H9 (cell line): ENCODE measurements at places on chromosomes 11 and 22. TPM values are rescaled to one million over a fixed set of nuclear protein-coding genes. Genes with fewer than 3 reads are reported as not detected.

- peak; percentile 52 for DNase-seq
These were observed 3.7 kb downstream of the FAM180B start for GRCh38 chr11:47589977-47590861.

APLNR gene
- total RNA-seq: 0.37 and 0.39 TPM in 2 replicates

DNA sequence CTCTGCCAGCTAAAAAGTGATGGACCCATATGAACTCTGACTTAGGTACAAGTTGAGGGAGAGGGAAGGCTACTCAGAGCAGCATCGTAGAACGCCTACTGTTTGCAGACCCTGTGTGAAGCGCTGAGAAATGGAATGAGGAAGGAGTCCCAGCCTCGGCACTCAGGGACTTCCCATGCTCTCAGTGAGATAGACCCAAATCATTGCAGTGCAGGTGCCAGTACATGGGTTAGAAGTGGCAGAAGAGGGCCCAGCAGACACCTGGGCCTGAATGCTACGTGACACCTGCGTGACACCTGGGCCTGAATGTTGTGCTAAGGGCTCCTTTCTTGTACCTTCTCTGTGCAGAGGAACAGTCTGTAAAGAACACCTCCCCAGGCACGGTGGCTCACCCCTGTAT lies 2.6 kb upstream of the PDGFB start:
- DNase-seq: no peak

DNA sequence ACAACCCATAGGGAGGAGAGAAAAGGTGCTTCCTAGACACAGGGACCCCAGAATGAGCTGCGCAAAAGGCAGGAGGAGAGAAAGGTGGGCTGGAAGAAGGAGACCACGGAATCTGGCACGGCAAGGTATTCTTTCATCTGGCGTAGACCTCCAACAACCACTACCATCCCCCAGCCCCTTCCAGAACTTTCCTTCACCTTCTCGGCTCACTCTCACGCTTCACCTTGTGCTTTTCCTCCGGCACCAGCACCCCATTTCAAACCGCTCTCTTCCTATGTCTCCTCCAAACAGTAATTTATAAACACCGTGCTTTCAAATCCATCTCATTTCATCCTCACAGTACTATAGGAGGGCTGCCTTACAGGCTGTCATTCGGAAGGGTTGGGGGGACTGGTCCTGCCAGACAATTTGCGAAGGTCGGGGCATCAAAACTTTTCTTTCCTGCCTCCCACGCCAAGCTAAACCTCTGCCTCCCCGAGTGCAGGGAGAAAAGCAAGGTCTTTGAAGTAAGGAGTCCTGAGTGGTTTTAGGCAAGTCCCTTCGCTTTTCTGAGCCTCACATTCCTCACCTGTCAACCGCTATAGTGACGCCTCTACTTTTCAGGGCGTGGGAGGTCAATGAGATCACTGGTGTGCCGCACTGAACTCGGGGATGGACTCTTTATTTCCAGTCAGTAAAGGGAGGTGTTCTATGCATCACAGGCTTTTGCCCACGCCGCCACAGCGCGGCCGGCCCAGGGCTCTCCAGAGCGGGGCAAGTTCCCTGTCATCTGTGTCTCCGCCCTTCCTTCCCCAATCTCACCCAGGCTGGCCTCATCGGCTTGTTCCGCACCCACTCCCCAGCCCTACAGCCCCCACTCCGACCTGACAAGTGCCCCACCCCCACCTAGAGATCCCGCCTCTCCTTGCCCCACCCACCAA lies 800 bp downstream of the KCTD21 start:
- no peak for DNase-seq

NPTXR gene
- total RNA-seq: 7.8 and 8.1 TPM in 2 replicates

- DNase-seq: no peak
These were observed 106.5 kb upstream of the SYT13 start for GRCh38 chr11:45392591-45393091.

- no peak for DNase-seq
These were observed 44.6 kb downstream of the MYO7A start for GRCh38 chr11:77172666-77172982.

DNA sequence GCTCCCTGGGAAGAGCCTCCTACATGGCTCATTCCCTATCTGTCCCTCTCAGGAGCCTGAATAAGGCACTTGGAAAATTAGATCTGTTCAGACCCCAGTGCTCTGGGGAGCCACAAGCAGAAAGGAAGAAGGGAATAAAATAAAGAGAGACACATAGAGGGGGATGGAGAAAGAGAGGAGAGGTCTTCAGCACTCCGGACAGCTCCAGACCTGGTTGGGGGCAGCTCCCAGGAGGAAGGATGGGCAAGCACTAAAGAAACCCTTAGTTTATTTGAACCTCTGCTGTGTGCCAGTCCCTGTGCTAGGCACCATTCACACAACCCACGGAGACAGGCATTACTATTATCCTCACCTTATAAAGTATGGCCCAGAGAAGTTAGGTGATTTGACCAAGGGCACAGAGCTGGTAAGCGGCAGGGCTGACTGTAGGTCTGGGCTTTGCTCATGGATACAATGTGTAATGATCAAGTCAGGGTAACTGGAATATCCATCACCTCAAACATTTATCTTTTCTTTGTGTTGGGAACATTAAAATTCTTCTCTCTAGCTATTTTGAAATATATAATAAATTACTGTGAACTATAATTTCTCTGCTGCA lies 53.7 kb upstream of the LRRC32 start:
- DNase-seq: no peak

DNA sequence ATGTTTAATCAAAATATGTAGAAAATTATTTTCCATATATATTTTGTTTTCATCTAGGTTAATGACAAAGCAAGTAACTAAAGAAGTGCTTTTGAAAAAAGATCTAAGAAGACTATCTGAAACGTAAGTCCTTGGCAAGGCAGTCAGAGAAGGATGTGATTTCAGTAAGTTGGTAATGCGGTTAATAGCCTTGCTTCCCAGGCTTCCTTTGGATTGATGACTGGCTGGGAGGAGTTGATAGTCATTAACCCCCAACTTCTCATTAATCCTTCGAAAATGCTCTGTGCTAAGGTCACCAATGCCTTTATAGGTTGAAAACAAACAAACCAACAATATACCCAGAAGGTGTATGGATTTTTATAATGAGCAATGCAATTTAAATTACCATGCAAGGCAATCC lies 1326.5 kb downstream of the LRRC4C start:
- no peak for DNase-seq

DNA sequence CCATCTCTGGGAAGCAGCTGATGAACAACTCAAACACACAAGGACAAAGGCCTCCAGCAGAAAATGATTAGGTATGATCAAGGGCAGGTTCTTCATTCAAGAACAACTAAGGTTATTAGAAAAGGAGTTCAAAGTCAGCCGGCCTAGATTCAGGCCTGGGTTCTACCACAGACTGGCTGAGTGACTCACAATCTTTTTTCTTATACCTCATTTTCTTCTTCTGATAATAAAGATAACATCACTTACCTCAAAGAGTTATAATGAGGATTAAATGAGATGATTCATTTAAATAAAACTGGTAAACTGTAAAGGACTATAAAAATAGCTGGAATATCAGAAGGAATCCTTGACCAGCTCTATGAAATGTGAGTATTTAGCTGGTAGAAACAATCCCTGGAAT lies 49.3 kb upstream of the PPP2R1B start:
- no peak for DNase-seq

DNA sequence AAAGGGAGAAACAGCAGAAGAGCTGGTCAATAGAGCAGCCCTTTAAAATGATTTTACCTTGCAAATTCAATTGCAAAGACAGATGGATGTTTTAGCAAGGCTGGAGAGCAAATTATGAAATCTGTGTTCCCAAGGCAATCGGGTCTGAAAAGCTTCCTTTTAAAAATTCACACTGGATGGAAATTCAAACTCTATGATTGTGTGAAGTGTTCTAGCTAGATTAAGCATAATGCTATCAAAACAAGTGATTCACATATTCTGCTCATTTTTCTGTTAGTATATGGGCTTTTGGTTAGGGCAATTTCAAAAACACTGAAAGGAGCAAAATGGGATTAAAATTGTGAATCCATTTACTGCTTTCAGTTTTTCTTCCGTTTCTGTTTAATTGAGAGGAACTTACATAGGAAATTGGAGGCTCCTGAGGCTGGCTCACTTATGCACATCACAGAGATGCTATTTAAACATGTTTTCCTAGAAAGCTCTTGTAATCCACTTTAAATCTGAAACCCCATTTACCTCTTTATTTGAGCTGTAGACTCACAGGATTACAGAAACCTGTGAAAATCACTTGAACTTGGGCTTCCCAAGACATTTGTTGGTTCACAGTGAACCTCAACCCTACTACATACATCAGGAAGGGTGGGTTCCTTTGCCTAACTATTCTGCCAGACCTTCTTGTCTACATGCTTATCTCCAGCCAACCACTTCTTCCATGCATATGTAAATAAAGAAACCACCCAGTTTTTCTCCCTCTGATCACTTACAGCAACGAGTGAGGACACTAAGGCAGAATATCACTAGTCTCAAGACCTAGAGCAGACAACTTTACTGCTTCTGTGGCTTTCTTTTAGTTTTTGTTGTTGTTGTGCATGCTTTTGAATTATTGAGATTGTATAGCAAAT lies 201.9 kb upstream of the PITPNB start:
- DNase-seq: no peak

DNA sequence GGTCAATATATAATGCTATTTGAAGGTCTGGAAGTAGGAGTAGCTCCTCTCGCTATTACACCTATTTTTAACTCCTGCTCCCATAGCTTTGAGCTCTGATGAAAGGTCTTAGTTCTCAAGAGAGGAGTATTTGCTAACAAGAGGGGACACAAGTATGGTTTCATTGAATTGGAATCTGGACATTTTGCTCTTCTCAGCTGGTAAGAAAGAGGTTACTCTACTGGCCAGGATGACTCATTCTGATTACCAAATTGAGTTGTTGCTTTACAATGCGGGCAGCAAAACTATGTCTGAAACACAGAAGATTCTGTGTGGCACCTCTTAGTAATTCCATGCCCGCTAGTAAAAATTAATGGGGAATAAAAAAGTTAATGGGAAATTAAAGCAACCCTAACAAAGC lies 63.6 kb upstream of the EP300 start:
- DNase-seq: no peak

DNA sequence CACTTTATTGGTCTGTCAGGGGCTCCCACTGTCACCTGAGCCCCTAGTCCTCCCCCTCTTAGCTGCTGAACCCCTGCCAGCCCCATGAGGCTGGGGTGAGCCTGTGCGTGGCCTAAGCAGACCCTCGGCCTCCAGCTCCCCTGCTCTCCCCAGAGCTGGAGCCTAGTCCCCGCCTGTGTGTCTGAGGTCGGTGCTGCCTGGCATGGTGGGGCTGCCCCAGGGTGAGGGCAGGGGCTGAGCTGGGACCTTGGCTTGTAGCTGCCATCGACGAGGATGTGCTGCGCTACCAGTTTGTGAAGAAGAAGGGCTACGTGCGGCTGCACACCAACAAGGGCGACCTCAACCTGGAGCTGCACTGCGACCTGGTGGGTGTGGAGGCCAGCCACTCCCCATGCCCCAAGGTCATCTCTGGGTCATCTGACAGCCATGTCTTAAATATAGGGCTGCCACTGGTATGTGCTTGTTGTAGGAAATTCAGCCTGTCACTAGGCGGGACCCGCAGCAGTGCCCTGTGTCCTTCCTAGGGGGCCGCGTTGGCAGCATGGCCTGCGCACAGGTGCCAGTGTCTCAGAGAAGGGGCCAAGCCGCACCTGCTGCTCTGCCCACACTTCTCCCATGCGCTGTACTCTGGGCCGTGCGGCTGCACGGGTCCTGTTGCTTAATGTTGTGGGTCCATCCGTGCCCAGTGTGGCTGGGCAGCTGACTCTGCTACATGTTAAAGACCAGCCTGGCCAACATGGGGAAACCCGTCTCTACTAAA lies 21.0 kb downstream of the PPIL2 start:
- no peak for DNase-seq

DNA sequence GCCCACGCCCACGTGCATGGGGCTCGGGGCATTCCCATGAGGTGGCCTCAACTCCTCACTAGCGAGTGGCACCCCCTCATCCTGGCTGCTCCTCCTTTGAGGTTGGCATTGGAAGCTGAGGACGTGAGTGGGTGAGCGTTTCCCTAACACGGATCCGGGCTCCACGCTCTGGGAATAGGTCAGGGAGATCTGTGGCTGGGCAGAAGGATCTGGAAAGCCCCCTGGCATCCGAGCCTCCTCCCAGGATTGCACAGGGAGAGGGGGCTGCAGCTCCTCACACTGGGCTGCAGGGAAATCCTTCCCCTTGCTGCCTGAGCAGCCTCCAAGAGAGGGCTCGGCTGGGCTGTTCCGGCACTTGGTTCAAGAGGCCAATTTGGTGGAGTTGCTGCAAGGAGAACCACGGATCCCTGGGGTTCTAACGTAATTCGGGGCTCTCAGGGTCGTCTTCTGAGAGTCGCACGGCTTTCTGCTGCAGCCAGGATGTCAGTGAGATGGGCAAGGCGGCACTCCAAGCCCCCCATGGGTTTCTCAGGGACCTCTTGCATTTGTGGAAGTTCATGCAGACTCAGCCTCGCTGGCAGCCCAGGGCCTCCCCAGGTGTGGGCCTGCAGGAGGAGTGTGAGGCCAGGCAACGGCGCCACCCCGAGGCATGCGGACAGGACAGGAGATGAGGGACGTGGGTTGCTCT lies 1119.0 kb downstream of the BRD1 start:
- no peak for DNase-seq

FOLH1 gene
- total RNA-seq: not detected in 2 replicates

- DNase-seq: no peak
These were observed 4.1 kb downstream of the BEST1 start for GRCh38 chr11:61954106-61954850.

GRCh38 chr22:44942979-44943700 lies 66.7 kb downstream of the PHF21B start:
- no peak for DNase-seq

DNA sequence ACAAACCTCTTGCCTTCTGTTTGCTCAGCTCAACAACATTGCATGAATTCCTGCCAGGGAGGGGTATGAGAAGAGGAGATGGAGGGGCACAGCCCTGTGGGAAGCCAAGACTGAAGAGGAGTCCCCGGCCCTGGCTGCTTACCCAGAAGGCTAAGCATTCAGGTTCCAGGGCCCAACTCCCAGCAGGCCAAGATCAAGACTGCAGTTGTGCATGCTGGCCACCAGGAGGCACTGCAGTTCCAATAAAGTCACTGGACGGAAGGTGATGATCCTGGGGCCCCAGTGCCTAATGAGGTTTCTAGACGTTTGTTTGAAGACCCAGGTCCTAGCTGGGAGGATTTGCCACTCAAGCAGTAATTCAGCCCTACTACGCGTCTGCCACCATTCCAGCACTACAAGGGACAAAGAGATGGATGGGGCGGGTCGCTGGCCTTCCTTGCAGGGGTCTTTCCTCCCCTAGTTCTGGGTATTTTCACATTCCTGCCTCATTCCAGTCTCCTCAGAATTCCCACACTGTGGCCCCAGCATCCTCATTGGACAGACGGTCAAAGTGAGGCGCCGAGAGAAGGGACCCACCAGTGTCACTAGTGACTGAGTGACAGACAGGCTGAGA lies 23.6 kb downstream of the ALX4 start:
- peak; percentile 87 for DNase-seq

TEX12 gene
- total RNA-seq: 0.22 and 0.31 TPM in 2 replicates
